ENCODE measurements at places on chromosomes 3 and 15.

GRCh38 chr15:70127770-70128413, 30.2 kb upstream of the TLE3 start:
- DNase-seq, result no peak

- no peak for DNase-seq
Measured at GRCh38 chr3:168628549-168628948, 532.8 kb upstream of the GOLIM4 start.

- DNase-seq, result no peak
Measured at GRCh38 chr3:177483182-177483967, 286.1 kb upstream of the TBL1XR1 start.

DNA sequence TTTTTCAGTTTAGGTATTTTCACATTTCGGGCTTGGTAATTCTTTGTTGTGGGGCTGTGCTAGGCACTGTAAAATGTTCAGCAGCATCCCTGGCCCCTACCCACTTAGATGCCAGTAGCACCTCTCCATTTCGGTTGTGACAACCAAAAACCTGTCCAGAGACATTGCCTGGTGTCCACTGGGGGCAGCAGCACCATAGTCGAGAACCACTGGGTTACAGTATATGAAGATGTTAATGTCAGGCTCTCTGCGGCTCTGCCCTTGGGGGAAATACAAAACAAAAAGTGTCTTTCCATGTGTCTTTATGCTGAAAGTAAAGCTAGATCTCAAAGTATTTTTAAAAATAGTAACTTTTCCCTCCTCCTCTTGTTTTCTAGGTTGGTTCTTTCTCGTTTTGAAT, 177.2 kb downstream of the ITPR1 start:
- DNase-seq, result no peak

GRCh38 chr15:82641129-82641798, 5.9 kb downstream of the CPEB1 start:
- DNase-seq, result no peak

DNA sequence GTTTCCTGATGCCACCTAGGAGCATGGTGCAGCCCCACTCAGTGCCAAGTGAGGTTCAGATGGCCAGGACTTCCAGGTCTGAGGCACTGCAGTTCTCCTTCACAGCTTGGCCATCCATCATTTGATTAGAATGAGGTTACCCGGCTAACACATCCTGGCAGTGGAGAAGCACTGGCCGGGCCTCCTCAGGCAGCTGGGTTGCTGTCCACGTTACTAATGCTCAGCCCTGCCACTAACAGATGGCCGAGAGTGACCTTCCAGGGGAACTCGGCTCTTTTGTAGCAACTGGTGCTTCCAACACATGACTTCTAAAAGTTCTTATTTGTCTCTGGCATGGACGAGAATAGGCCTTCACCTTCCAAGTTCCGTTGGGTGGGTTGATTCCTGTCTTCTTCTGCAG, 204.6 kb upstream of the CFAP20DC start:
- no peak for DNase-seq

- no peak for DNase-seq
Measured at GRCh38 chr15:29039466-29040369, 153.9 kb downstream of the APBA2 start.

DNA sequence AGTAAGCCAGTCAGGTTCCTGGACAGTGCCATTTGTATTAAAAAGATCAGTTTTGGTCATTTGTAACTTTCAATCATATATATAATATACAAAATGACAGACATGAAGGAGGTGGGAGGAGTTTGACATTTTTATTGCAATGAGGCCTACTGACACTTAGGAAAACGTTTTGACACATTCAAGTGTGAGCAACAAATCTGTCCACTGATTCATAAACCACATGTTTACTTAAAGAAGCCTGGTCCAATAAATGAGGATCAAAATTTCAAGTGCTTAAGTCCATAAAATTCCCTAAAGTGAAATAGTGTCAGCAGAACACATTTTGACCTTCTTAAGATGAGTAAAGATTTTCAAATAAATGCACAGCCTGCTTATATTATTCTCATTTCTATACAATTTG, 137.3 kb downstream of the MECOM start:
- no peak for DNase-seq

GRCh38 chr3:10753964-10754363, 62.1 kb upstream of the SLC6A11 start:
- peak; percentile 5 for DNase-seq
